ENCODE measurements at places on chromosomes 1 and 21. TPM values are rescaled to one million over a fixed set of nuclear protein-coding genes. Genes with fewer than 3 reads are reported as not detected.

- DNase-seq, result no peak
Observed at GRCh38 chr1:175075572-175076568, 8.2 kb downstream of the TNN start.

DNA sequence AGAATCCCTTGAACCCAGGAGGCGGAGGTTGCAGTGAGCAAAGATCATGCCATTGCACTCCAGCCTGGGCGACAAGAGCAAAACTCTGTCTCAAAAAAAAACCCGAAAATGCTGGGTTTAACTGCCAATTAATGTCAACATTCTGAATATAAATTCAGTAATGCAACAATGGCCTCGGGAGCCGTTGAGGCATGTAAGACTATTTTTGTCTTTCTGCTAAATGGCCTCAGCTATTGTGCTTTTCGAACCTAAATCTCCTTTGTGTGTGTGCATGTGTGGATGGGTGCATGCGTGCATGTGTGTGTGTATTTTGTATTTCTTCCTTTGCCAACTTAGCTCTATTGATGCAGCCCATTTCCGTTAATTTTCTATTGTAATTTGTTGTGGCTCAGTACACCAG is 31.6 kb downstream of the CLIC4 start:
- DNase-seq, result no peak

GJA9 gene
- total RNA-seq, result 0.16 TPM

RIIAD1 gene
- not detected for total RNA-seq

Measured in urinary bladder (tissue), 4 donors.